ENCODE measurements at places on chromosomes 5 and 9. TPM values are rescaled to one million over a fixed set of nuclear protein-coding genes. Genes with fewer than 3 reads are reported as not detected.

The CORO2A gene
- total RNA-seq: 2.4 TPM

The SLC1A1 gene
- 0.68 TPM for total RNA-seq

The ZNF366 gene
- total RNA-seq: not detected

The PCDHGC4 gene
- total RNA-seq: 0.72 TPM

The GHR gene
- 1.7 TPM for total RNA-seq

The GPX3 gene
- 1.9 TPM for total RNA-seq

The LCN9 gene
- total RNA-seq: not detected

The SOHLH1 gene
- total RNA-seq: not detected

The RHOBTB3 gene
- 102 TPM for total RNA-seq

The MAT2B gene
- 39.5 TPM for total RNA-seq

The DRD1 gene
- total RNA-seq: not detected

- H3K4me1 ChIP-seq: peaks cover 67% of the 10 kb centered on the region
- H3K4me3 ChIP-seq: no peak overlapping the region
- H3K27me3 ChIP-seq: no peaks in the 10 kb centered on the region
- H3K27ac ChIP-seq: peak overlapping the region; percentile 67
- H3K36me3 ChIP-seq: peaks cover 10% of the 10 kb centered on the region
- DNase-seq: no peak
Measured at GRCh38 chr5:133995341-133995740, 9.4 kb downstream of the VDAC1 start.

- no peaks in the 10 kb centered on the region for H3K4me1 ChIP-seq
- no peak overlapping the region for H3K4me3 ChIP-seq
- H3K36me3 ChIP-seq: no peaks in the 10 kb centered on the region
- DNase-seq: no peak
- no peak overlapping the region for H3K27ac ChIP-seq
- H3K27me3 ChIP-seq: peaks cover 7% of the 10 kb centered on the region
Measured at GRCh38 chr9:93376411-93376810, 75.1 kb upstream of the FAM120A start.

GRCh38 chr5:90551376-90551775 lies 7.2 kb upstream of the ADGRV1 start:
- H3K4me3 ChIP-seq: no peak overlapping the region
- no peaks in the 10 kb centered on the region for H3K36me3 ChIP-seq
- H3K27me3 ChIP-seq: peaks cover 13% of the 10 kb centered on the region
- peaks cover 6% of the 10 kb centered on the region for H3K4me1 ChIP-seq

DNA sequence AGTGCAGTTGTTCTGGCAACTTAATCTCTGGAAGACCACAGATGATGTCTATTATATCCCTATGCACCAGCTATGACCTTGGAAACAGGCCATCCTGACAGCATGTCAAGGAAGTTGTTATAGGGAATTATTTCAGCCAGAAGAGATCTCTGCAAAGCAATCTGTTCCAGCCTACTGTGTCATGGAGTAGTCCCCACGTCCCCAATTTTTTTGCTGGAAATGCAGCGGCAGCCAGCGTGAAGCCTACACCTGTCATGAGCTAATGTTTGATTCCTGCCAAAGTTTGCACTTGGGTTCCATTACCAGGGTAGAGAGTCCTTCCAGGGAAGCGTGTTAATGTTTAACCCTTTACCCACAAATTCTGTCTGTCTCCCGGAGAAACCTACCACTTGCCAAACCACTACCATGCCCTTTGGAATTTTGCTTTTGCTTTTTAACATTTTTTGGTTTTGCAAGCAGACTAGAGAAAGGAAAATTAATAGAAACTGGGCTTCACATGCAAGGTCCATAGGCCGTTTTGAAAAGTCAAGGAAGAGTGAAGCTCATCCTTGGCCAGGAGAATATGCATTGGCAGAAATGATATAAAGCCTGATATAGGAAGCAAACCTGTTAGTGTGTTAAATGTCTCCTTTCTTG lies 174.9 kb upstream of the SPRY4 start:
- H3K27me3 ChIP-seq: peaks cover 6% of the 10 kb centered on the region
- no peaks in the 10 kb centered on the region for H3K36me3 ChIP-seq
- DNase-seq: no peak
- no peak overlapping the region for H3K27ac ChIP-seq

- no peak overlapping the region for H3K4me3 ChIP-seq
- H3K27me3 ChIP-seq: no peaks in the 10 kb centered on the region
- H3K4me1 ChIP-seq: no peaks in the 10 kb centered on the region
- no peak overlapping the region for H3K27ac ChIP-seq
- no peak for DNase-seq
Measured at GRCh38 chr5:110371725-110372041, 354.8 kb downstream of the TMEM232 start.

DNA sequence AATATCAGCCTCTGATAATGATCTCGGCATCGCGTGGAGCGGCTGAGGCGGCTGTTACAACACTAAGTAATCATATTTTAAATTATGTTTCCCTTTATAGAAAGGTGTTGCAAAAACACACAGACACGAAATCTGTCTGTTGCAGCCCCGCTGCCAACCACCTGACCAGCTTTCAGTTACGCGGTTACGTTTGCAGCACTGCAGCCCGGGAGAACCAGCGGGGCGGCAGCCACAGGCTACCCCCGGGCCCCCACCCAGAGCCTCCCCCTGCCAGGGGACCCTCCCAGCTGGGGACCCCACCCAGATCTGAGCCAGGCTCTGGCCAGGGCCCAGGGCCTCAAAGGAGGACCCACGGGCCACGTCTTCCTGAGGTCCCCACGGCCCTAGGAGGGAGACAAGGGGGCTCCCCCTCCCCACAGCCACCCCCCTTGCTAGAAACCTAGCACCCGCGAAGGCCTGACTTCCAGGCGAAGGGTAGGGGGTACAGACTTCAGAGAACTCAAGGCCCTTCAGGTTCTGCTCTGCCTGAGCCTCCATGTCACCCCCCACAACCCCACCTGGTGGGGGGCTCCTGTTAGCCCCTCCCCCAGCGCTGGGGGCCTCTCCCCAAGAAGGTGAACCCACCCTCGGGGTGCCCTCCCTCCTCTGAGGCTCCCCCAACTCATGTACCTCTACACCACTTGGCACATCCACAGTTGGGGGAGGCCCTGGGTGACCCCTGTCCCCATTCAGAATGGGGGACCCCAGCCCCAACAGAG lies 6.0 kb downstream of the NACC2 start:
- DNase-seq: no peak
- H3K36me3 ChIP-seq: no peaks in the 10 kb centered on the region
- peaks cover 24% of the 10 kb centered on the region for H3K4me1 ChIP-seq

- no peaks in the 10 kb centered on the region for H3K4me1 ChIP-seq
- DNase-seq: no peak
- H3K4me3 ChIP-seq: no peak overlapping the region
- no peak overlapping the region for H3K27ac ChIP-seq
- peaks cover 21% of the 10 kb centered on the region for H3K27me3 ChIP-seq
Measured at GRCh38 chr9:91017245-91017644, 215.6 kb downstream of the SYK start.

GRCh38 chr5:9363449-9363848 lies 182.4 kb downstream of the SEMA5A start:
- H3K27ac ChIP-seq: peak overlapping the region; percentile 59
- DNase-seq: no peak
- no peaks in the 10 kb centered on the region for H3K36me3 ChIP-seq
- H3K4me1 ChIP-seq: peaks cover 54% of the 10 kb centered on the region
- H3K4me3 ChIP-seq: peak overlapping the region; percentile 39

DNA sequence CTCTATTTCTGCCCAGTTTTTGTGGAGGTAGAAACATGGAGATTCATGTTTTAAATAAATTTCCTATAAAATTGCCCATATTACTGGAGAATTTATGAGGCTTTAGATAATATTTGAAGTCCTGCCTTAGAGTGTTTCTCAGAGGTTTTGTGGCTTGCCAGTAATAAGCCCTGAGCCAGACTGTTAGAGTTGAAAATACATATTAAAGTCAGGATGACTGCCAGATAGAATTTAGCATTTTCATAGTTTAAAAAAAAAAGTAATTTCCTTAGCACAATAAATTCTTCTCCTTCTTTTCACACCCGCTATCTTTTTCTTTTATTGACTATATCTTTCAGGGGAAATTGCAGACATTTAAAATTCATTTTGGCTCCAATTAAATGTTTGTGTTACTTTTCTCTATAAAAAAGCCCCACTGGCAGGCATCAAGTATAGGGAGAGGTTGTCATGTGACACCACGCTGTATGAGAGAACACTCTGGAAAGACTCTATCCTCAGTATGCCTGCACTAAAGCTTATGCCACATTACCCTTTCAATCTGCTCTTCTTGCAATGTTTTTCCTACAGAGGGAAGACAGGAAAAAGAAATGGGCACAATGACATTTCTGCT lies 135.2 kb downstream of the MPDZ start:
- peaks cover under 1% of the 10 kb centered on the region for H3K36me3 ChIP-seq
- no peak overlapping the region for H3K27ac ChIP-seq
- peaks cover 29% of the 10 kb centered on the region for H3K4me1 ChIP-seq
- H3K4me3 ChIP-seq: no peak overlapping the region
- H3K27me3 ChIP-seq: no peaks in the 10 kb centered on the region
- no peak for DNase-seq

DNA sequence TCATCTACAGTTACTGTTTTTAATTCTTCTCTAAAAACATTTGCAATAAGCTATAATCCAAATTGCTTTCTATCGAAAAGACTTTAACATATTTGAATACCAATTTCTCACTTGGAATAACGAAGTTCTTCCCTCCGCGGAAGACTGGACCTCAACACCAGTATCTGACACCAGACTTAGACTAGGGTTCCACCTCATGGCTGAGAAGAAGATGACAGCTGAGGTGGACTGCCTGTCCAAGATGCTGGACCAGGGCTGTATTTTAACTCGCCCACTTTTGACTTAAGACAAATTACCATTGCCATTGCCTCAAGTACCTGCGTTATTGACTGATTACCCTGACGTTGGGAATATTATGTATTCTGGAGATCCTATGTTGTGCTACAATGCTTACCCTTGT lies 34.1 kb downstream of the ZMAT2 start:
- no peaks in the 10 kb centered on the region for H3K36me3 ChIP-seq
- no peaks in the 10 kb centered on the region for H3K4me1 ChIP-seq
- no peak for DNase-seq
- no peak overlapping the region for H3K27ac ChIP-seq

DNA sequence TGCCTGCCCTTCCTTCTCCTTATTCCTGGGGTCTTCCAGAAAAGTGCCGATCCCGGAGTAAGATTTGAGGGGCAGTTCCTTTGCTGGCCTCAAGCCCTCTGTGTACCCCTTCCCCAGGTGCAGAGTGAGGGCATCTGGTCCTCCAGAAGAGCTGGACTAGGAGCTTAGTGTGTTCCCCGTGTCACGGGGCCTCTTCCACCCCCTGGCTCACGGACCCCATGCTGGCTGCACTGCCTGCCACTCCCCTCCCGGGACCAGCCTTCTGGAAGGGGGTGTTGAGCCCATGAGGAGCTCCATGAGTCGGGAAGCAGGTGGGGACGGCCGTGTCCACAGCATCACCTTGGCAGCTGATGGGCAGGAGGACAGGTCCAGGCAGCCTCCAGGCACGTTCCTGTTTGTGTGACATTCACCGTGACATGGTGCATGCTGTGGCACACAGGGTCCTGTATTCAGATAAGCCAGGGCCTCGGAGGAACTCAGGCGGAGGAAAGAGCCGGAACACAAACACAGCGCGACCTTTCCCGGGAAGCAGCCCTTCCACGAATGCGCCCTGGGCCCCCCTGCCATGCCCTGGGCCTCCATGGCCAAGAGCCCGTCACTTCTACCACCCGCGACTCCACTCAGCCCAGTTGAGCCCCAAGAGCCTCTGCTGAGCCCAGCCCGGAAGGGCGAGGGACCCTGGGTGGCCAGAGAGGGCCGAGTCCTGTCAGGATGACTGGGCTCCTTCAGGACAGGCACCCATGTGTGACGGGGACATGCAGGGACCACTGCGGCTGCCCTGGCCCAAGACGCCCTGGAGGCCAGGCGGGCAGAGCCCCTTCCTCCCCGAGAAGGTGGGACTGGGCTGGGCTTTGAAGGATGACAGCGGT lies 5.9 kb upstream of the LCN1 start:
- peaks cover 14% of the 10 kb centered on the region for H3K4me1 ChIP-seq
- no peak overlapping the region for H3K27ac ChIP-seq
- no peak for DNase-seq
- H3K27me3 ChIP-seq: peaks cover 23% of the 10 kb centered on the region
- no peaks in the 10 kb centered on the region for H3K36me3 ChIP-seq

DNA sequence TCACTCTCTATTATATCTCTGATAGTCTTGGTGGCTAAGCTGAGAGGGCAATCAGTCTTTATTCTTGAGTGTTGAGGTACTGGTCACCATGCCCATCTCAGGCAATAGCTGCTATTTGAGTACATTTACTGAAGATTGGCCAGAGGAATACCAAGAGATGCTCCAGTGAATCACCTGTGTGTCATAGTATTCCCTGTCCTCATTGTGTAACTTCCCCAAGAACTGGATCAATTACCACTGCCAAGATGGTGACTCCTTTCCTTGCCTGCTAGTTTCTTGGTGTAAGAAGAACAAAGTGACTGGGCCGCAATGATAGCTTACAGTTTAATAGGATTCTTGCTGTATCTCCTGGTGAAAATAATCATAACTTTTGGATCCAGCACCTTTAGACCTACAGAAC lies 418.7 kb upstream of the KIF2A start:
- DNase-seq: no peak
- no peaks in the 10 kb centered on the region for H3K4me1 ChIP-seq
- no peak overlapping the region for H3K4me3 ChIP-seq
- H3K27ac ChIP-seq: no peak overlapping the region

DNA sequence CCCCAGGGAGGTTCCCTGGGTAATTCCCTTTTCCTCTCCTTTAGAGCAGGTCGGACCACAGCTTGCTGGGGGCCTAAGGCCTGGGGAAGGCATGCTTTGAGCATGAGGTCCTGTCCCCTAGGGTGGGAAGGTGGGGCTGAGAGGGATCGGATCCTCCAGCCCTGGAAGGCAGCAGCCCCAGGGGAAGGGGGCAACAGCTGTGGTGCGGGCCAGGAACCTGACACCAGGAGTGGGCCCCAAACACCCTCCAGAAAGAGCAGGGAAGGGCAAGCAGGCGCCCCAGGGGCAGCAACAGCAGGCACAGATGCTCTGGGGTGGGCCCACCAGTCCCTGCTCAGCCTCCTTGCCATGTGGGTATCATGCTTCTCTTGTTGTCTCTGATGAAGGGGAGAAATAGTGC lies 3.2 kb upstream of the CORO2A start:
- peaks cover 3% of the 10 kb centered on the region for H3K27me3 ChIP-seq
- no peak overlapping the region for H3K27ac ChIP-seq
- H3K36me3 ChIP-seq: 0 out of 2 replicates have a peak, but pooled peaks cover 5% of the 10 kb centered on the region
- no peak for DNase-seq
- no peak overlapping the region for H3K4me3 ChIP-seq

- H3K36me3 ChIP-seq: no peaks in the 10 kb centered on the region
- no peaks in the 10 kb centered on the region for H3K4me1 ChIP-seq
- DNase-seq: no peak
- H3K27me3 ChIP-seq: peaks cover 4% of the 10 kb centered on the region
- H3K27ac ChIP-seq: no peak overlapping the region
Measured at GRCh38 chr5:76483433-76483832, 80.3 kb downstream of the IQGAP2 start.

DNA sequence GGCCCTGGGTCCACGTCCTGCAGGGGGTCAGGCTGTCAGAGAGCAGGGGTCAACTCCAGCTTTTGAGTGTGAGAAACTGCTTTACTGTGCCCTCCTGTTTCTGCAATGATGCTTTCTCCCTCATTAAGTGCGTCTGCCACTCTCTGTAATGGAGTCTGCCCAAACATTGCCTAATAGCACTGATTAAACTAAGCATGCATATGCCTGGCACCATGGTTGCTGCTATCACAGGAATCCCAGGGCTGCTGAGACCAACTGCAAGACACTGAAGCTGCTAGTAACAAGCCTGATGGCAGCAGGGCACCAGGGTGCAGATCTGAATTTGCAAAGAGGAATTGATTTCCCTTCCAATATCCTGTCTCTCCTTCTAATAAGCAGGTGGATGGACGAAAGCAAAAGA lies 125.3 kb downstream of the SLC24A2 start:
- H3K36me3 ChIP-seq: no peaks in the 10 kb centered on the region
- no peak for DNase-seq
- 0 out of 2 replicates have a peak, but pooled peaks cover 1% of the 10 kb centered on the region for H3K27me3 ChIP-seq
- no peaks in the 10 kb centered on the region for H3K4me1 ChIP-seq
- H3K27ac ChIP-seq: no peak overlapping the region
